ENCODE measurements at places on chromosomes 12 and 14.

GRCh38 chr14:53444677-53445312 lies 291.7 kb upstream of the DDHD1 start:
- DNase-seq, result no peak

- no peak for DNase-seq
These were observed 13.7 kb upstream of the ZNF84 start for GRCh38 chr12:133023566-133023965.

GRCh38 chr12:41361738-41362137 lies 173.6 kb downstream of the PDZRN4 start:
- DNase-seq, result no peak

DNA sequence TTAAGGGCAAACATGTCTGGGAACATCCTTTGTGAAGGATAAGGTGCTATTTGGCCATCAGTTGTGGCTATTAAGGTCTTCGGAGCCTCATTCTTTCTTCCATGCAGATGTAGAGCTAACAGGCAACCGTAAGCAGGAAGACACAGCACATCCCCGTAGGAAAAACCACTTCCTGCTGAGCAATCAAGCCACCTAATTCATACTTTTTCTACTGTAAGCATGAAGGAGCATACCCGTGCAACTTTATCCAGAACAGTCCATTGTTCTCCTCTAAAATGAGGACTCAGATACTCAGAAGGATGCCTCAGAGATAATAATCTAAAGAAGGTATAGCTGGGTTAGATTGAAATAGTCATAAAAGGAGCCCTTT lies 232.0 kb downstream of the PPM1H start:
- no peak for DNase-seq

DNA sequence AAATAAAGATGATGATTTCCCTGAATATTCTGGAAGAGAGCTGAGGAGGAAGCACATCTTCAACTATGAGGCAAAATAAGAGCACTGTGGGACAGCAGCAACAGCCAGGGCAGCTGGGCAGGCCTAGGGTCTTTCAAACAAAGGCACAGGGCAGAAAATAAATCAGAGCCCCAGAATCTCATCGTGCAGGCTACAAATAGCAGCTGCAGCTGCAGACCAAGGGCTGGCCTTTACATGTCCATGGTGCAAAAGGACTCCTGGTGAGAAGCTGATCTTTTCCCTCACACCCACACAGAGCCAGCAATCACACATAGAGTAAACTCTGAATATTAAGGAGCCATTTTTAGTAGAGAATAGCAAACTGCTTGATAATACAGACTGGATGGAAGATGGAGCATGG lies 13.6 kb upstream of the MYBPC1 start:
- no peak for DNase-seq

DNA sequence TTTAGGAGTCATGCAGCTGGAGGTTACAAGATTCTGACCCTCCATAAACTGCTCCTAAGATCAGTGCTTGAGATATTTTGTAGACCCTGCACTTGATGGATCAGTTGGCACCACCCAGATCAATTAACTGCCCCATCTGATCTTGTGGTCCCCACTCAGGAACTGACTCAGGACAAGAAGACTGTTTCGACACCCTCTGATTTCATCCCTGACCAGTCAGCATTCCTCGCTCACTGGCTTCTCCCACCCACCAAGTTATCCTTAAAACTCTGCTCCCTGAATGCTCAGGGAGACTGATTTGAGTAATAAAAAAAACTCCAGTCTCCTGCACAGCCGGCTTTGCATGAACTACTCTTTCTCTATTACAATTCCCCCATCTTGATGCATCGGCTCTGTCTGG lies 360.2 kb downstream of the GALC start:
- no peak for DNase-seq

DNA sequence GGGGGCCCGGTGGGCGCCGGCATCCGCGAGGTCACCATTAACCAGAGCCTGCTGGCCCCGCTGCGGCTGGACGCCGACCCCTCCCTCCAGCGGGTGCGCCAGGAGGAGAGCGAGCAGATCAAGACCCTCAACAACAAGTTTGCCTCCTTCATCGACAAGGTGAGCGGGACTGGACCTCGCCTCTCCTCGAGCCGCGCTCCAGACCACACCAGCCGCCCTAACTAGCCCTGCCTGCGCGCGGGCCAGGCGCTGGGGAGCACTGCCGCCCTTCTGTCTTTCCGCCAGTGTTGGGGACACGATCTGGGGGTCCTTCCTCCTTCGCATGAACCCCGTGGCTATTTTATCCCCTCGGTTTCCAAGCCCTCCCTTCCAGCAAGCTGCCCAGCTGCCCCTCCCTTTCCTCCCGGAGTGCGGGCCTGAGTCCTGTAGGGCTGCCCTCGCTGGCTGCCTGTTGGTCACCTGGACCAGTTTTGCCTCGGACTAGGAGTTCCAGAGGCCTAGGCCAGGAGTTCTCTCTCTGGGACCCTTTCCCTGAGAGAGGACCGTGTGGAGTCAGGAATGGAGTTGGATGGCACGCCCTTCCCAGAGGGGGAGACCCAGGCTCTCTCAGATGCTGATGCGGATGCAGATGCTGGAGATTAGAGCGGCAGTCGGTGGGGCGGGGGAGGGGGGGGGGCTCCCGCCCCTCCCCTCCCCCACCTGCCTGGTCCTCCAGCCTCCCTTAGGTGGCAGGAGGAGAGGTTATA lies 592 bp downstream of the KRT7 start:
- no peak for DNase-seq

DNA sequence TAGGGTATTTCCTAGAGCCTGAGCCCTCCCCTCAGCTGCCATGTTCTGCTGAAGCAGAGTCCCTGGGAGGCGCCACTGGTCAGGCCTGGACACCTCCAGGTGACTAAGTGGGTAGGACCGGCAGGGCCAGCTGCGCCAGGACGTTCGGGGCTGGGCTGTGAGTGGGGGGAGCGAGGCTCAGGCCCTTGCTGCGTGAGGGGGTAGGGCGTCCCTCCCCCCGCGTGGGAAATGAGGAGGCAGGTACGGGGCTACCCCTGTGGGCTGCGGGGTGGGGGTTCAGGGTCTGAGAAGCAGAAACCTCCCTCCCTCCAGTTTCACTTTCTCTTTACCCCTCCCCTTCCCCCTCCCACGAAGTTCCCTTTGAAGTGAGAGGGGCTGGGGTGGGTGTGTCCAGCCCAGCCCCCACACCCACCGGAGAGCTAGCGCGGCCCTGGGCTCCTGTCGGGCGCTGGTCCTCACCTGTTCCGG lies 22.1 kb upstream of the KIF26A start:
- no peak for DNase-seq

DNA sequence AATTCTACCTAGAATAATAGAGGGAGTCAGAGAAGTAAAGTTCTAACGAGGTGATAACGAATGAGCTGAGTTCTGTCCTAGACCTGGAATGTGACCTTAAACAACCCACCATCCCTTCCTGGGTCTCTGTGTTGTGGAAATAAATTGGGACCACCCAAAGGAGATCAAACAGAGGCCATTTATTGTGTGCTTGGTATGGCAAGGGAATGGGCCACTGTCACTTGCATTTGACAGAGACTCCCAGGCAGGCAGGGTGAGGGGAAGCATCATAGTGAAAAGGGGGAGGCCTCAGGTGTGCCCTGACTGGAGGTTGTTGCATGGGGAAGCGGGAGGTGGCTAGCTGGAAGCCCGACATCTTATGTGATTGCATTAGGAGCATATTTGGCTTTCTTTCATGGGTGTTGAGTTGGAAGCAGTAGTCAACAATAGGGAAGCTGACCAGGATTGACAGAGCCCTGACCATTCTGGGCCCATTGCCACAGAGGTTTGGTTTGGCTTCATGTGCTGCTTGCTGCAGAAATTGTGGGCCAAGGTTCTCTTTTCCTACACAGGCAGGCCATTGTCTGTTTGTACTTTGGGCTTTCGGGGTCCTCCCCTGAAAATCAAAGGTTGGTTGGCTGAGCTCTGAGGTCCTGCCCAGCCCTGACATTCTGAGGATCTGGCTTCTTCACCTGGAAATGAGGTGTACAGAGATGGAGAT lies 17.6 kb upstream of the FAM181A start:
- DNase-seq, result no peak

- DNase-seq, result no peak
These were observed 167.3 kb upstream of the SSTR1 start for GRCh38 chr14:38040411-38040810.
